CD4-positive, CD25-positive, alpha-beta regulatory T cell (primary cell): ENCODE measurements at places on chromosomes 1 and 21. TPM values are rescaled to one million over a fixed set of nuclear protein-coding genes. Genes with fewer than 3 reads are reported as not detected.
A peak's percentile ranks its signal among the peaks of the same experiment; 100 is the strongest.

Gene GJC2
- 2.8 TPM for total RNA-seq

DNA sequence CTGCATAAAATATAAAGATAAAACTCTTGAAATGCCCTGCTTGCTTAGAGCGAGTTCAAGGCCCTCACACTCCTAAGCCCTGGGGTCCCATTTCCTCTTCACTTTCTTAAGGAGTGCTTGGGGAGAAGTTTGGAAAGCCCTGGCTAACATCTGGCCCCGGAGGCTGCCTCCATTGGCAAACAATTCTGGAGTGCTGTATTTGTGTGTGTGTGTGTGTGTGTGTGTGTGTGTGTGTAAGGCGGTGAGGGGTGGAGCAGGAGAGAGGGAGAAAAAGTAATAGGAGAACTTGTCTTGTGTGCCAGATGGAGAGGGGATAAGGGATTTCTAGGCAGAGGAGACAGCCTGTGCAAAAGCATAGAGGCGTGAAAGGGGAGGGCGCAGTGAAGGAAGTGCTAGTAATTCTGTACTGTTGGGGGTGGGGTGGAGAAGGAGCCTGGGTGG, 578 bp upstream of the TRIM62 start:
- peaks cover 15% of the 10 kb centered on the region for H3K27me3 ChIP-seq
- no peak overlapping the region for H3K27ac ChIP-seq
- H3K4me3 ChIP-seq, result peak overlapping the region; percentile 50
- no peaks in the 10 kb centered on the region for H3K36me3 ChIP-seq
- DNase-seq, result no peak

DNA sequence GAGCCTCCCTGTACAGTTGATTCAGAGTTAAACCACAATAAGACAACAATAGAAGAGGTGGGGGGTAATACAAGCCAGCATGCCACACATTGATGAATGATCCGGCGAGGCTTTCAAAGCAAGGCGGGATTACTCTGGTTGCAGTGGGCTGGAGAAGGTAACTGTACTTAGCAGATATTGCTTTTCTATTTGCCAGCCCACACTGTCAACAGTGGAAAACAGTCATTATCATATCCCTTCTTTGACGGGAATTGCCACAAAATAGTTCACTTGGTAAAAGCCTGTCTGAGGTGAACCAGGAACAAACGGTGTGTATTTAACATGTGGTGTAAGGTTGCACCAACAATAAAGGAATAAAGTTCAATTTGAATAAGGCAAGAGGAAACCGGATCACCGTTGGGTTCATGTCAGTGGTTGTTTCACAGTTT, 5.8 kb upstream of the KCNJ15 start:
- no peak overlapping the region for H3K4me3 ChIP-seq
- no peak overlapping the region for H3K27ac ChIP-seq
- no peak for DNase-seq
- no peaks in the 10 kb centered on the region for H3K36me3 ChIP-seq
- H3K4me1 ChIP-seq, result no peaks in the 10 kb centered on the region

DNA sequence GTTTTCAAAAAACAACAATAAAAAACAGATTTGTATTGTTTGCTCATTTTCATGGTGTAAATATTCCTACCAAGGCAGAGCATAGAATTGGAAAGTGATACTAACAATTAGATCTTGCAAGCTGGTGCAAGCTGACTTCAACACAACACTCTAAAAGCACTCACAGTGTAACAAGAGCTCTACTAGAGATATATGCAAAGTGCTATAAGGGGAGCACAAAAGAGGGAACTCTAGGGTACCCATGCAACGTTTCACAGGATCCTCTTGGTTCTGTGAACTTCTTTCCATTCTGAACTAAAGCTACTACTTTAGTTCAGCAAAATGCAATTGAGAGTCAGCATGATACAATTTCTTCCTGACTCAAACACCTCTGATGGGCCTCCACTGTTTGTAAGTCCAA, 78.3 kb downstream of the ATP1B1 start:
- H3K27me3 ChIP-seq, result no peaks in the 10 kb centered on the region
- no peak overlapping the region for H3K4me3 ChIP-seq
- H3K27ac ChIP-seq, result no peak overlapping the region
- H3K4me1 ChIP-seq, result no peaks in the 10 kb centered on the region

Gene SLC5A9
- total RNA-seq, result not detected

Gene OR2L13
- total RNA-seq, result not detected

- no peaks in the 10 kb centered on the region for H3K27me3 ChIP-seq
- no peaks in the 10 kb centered on the region for H3K36me3 ChIP-seq
- DNase-seq, result no peak
- H3K4me3 ChIP-seq, result no peak overlapping the region
- H3K27ac ChIP-seq, result no peak overlapping the region
Measured at GRCh38 chr1:190154744-190155143, 322.9 kb downstream of the BRINP3 start.

Gene CHD5
- not detected for total RNA-seq

GRCh38 chr21:24395320-24395923, 1211.9 kb downstream of the MRPL39 start:
- H3K4me1 ChIP-seq, result no peaks in the 10 kb centered on the region
- no peaks in the 10 kb centered on the region for H3K36me3 ChIP-seq
- H3K27ac ChIP-seq, result no peak overlapping the region
- no peaks in the 10 kb centered on the region for H3K27me3 ChIP-seq

Gene FCMR
- 393 TPM for total RNA-seq

- no peak for DNase-seq
- no peaks in the 10 kb centered on the region for H3K4me1 ChIP-seq
- H3K4me3 ChIP-seq, result no peak overlapping the region
- no peaks in the 10 kb centered on the region for H3K27me3 ChIP-seq
Measured at GRCh38 chr1:83807821-83808220, 191.1 kb downstream of the TTLL7 start.

DNA sequence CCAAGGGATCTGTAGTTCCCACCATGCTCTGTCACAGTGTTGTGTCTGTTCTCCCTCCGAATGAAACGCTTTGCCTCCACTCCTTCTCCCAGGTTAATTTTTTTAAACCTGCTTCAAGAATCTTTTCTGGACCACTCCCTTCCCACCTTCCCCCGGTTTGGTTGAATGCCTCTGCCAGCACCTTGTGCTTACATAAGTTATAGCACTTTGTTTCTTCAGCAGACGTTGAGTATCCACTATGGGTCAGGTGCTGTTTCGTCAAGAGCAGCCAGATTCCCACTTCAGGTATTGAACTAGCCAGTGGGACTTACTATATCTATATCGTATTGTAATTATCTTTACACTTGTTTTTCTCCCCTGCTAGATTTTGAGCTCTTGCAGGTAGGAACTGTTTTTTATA, 27.6 kb downstream of the TTF2 start:
- DNase-seq, result no peak
- peaks cover 62% of the 10 kb centered on the region for H3K36me3 ChIP-seq
- no peak overlapping the region for H3K27ac ChIP-seq
- H3K27me3 ChIP-seq, result no peaks in the 10 kb centered on the region
- H3K4me3 ChIP-seq, result no peak overlapping the region

DNA sequence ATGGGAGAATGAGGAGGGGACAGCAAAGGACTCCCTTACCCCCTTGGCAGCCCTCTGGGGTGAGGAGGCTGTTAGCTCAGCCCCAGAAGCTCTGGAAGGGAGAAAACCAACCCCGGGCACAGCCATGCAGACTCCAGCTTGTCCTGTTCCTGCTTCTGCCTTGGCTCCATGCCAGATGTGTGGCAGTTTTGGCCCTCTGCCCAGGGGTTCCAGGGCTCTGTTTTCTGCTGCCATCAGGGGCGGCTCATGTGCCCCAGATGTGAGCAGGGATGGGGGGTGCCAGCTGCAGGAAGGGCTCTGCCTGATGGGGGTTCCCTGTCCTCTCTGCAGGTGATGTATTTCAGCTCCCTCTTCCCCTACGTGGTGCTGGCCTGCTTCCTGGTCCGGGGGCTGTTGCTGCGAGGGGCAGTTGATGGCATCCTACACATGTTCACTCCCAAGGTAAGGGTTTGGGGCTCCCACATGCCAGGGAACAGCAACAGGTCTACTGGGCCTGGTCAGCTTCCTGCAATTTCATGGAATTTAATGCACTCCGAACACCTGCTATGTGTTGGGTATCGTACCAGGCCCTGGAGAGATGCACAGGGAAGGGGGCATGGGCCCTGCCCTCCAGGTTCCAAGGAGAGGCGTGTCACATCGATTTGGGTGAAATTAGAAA, 26.1 kb downstream of the SLC6A17 start:
- no peaks in the 10 kb centered on the region for H3K27me3 ChIP-seq
- H3K4me1 ChIP-seq, result no peaks in the 10 kb centered on the region
- DNase-seq, result no peak
- no peak overlapping the region for H3K27ac ChIP-seq
- no peaks in the 10 kb centered on the region for H3K36me3 ChIP-seq

DNA sequence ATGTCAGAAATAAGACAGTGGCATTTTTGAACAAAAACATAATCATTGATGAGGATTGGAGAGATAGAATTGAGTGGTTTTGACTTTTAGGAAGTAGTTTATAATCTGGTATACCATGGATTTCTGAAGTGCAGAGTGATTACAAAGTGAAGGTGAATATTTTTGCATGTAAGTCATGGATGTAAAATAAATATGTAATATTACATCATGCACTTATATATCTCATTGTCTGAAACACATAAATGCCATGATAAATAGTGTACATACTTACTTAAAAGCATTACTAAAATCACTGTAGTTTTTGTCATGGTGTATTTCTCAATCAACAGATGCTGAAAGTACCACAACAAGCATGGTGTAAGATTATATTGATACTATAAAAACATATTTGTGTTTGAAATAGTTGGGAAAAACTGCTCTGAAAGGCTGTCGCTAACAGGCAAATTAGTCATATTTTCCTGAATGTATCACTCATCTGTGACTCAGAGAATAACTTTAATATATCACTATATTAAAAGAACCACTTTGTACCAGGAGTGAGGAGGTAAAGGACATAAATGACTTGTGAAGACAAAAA, 24.8 kb upstream of the RGS18 start:
- no peaks in the 10 kb centered on the region for H3K36me3 ChIP-seq
- H3K27me3 ChIP-seq, result no peaks in the 10 kb centered on the region
- no peaks in the 10 kb centered on the region for H3K4me1 ChIP-seq
- no peak for DNase-seq
- no peak overlapping the region for H3K4me3 ChIP-seq
- H3K27ac ChIP-seq, result no peak overlapping the region

- no peaks in the 10 kb centered on the region for H3K36me3 ChIP-seq
- peaks cover 5% of the 10 kb centered on the region for H3K4me1 ChIP-seq
- DNase-seq, result no peak
- H3K27ac ChIP-seq, result no peak overlapping the region
- no peak overlapping the region for H3K4me3 ChIP-seq
- H3K27me3 ChIP-seq, result no peaks in the 10 kb centered on the region
Measured at GRCh38 chr1:5349526-5349925, 642.7 kb downstream of the NPHP4 start.

GRCh38 chr1:51750218-51750617, 128.3 kb downstream of the NRDC start:
- H3K27me3 ChIP-seq, result no peaks in the 10 kb centered on the region
- peaks cover 21% of the 10 kb centered on the region for H3K36me3 ChIP-seq
- H3K4me1 ChIP-seq, result no peaks in the 10 kb centered on the region
- DNase-seq, result no peak
- H3K27ac ChIP-seq, result no peak overlapping the region

Gene NHLH1
- total RNA-seq, result not detected

DNA sequence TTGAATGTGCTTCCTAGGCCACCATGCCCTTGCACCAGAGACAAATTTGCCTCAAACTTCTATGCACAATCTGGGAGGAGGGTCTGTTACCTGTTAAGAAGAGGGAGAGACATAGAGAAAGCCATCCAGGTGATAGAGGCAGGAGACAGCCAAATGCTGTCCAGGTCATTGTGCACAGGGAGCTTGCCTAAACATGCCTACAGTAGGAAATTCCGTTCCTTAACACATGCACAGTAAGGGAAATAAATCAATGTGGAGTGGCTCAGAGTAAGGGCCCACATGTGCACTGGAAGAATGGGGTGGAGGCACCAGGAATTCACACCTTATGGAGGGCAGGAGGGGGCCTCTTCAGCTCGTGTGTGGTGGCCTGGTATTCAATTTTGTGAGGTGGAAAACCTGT, 19.5 kb upstream of the CREG1 start:
- DNase-seq, result no peak
- H3K4me1 ChIP-seq, result no peaks in the 10 kb centered on the region
- no peaks in the 10 kb centered on the region for H3K36me3 ChIP-seq
- no peak overlapping the region for H3K4me3 ChIP-seq
- H3K27ac ChIP-seq, result no peak overlapping the region

DNA sequence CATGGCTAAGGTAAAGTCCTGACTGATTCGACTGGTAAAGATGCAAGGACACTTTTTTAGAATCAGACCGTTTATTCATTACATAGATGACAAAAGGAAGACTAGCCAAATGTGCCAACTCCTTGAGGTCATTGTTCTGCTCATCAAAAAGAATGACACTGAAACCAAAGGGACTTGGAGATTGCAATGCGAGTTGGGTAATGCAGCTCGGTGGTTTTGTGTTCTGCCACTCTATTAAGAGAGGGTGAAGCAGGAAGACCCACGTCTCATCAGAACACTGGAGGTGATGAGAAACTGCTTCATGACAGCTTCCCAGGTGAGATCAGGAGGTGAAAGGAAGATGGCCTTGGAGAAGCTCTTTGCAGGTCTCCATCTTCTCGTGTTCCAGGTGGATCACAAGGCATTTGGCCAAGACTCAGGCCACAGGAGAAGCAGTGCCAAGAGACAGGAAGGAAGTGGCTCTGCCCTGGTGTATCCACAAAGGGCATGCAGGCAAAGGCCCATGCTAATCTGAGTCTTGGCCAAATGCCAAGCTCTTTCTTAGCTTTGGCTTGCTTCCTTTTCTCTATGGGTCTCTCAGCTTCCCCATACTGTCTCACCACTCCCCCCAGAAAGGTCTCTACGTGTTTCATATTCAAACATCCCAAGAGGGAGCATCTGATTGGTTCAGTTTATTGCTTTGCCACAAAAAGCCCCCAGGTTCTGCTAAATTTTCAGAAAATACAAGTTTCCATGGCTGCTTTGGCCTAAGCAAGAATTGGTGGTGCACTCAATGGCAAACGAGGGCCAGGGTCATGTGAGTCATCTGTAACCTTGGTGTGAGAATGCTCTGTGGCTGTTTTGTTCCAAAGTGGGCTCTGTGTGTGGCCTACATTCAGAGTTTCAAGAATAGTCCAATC, 5.7 kb upstream of the CCT8 start:
- no peaks in the 10 kb centered on the region for H3K36me3 ChIP-seq
- no peaks in the 10 kb centered on the region for H3K27me3 ChIP-seq

DNA sequence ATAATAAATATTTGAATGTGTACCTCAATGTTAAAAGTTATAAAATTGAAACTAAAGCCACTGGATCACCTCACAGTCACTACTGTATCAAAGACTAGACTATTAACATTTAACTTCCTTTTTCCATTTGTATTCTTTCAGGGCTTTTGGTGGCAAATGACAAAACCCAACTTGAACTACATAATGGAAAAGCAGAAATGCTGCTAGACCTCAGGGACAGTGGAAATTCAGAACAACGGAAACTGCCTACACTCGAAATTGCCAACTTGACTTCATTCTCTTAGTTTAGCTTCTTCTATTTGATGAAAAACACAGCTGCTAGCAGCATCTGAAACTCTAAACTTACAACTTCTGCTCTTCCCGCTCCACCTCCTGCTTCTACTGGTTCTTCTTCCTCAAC, 34.9 kb upstream of the NTNG1 start:
- no peak overlapping the region for H3K4me3 ChIP-seq
- no peaks in the 10 kb centered on the region for H3K4me1 ChIP-seq
- H3K36me3 ChIP-seq, result no peaks in the 10 kb centered on the region
- DNase-seq, result no peak
